ENCODE measurements at places on chromosomes 7 and 10. TPM values are rescaled to one million over a fixed set of nuclear protein-coding genes. Genes with fewer than 3 reads are reported as not detected.

DNA sequence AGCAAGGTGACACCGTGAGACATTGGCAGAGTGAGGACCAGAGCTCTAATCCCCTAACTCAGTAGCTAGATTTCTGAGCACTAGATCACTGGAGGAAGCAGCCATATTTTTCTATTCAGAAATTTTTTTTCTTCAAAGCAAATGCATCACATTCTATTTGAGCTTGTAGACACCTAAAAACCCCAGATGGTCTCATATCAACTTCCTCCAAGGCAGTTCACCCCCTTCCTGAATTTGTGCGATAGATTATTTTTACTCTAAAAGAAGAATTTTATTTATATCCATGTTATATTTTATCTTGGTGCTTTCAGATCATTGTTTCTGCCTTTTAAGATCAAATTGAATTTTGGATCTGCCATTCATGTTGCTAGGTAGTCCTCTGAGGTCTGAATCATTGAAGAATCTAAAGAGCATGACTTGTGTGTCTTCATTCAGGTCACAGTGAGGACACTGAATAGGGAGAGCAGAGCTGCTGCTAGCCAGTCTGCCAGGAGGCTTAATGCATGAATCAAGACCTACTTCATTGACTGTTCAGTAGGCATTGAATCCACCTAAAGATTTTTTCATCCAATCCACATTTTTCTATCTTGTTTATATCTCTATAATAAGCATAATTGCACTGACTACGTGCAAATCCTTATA lies 92.9 kb upstream of the LRRTM3 start:
- no peak for DNase-seq

DNA sequence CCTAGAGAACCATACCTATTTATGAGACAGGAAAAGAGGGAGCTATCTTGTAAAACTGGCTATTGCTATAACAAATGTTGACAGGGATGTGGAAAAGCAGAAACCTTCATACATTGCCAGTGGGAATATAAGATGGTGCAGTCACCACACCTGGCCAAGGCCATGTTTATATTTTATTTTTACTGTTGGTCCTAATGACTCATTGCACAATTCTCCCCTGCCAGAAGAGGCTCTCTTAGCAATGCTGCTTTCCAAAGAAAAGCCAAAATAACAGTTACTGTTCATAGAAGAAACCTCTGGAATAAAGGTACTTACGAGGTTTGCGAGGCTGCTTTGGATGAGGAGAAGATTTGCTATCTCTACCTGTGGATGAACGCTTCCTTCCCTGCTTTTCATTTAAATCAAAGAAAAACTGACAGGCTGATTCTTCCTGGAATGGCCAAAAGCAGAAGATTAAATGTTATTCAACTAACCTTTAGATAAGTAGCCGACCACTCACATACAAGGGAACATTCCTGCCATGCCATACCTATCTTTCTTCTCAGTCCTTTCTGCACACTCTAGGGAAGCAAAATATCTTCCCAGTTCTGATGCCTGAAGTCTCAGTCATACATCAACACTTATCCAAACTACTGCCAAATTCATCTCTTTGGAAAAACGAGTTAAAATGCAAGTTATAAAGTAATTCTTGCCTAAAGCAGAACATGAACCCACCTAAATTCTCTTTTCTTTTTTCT lies 16.3 kb upstream of the CHUK start:
- no peak for DNase-seq

DNA sequence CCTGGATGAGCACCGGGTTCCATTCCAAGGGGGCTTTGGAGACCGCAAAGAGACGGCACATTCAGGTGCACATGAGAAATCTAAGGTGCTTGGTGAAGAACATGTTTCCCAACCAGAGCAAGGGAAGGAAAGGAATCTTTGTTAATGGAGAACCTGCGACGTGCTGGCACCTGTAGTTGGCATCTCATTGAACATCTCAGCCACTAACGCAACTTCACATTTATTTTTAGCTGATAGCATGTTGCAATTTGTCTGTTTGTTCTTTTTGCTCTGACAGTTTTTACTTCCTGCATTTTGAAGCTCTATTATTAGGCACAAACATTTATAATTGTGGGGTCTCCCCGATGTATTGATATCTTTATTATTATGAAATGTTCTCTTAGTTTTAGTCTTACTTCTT lies 316.7 kb downstream of the TCERG1L start:
- peak; percentile 8 for DNase-seq

DNA sequence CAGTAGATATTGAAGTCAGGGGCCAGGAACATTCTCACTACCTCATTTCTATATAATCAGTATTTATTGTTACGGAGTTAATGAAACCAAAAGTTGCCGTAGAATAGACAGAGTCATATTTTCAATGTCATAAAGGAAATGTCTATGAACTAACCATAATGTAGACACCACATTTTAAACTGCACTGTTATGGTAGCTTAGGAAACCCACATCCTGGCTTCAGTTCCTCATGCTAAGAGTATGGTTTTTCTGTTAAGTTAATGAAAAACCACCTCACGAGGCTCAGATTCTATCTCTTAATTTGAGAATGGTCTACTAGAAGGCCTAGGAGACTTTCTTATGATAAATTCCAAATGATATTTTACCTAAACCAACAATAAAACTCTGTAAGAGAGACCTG lies 166.5 kb downstream of the TMEM26 start:
- peak; percentile 39 for DNase-seq

- no peak for DNase-seq
Measured at GRCh38 chr10:28012990-28013515, 14.2 kb upstream of the ODAD2 start.

DNA sequence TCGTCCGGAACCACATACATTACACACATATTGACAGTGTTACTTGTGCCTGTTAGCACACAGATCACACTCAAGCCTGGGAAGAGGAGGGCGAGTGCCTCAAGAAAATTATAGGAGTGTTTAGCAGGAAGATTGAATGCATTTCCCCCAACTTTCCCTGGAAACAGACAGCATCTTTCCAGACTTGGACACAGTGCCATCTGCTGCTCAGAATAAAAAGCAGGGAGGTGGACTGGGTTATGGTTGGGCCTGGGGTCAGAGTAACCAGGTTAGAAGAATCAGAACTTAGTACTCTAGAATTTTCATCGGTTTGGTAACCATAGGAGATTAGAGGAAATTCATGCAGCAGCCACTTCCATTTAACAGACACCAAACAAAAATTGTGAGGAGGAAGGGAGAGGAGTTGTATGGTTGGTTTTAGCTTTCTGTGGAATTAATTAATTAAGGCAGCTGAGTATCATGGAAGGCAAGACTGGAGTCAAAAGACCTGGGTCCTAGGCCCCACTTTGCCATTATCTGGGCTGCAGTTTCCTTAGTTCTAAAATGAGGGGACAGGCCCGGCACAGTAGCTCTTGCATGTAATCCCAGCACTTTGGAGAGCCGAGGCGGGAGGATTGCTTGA lies 43.4 kb upstream of the OPTN start:
- no peak for DNase-seq

DNA sequence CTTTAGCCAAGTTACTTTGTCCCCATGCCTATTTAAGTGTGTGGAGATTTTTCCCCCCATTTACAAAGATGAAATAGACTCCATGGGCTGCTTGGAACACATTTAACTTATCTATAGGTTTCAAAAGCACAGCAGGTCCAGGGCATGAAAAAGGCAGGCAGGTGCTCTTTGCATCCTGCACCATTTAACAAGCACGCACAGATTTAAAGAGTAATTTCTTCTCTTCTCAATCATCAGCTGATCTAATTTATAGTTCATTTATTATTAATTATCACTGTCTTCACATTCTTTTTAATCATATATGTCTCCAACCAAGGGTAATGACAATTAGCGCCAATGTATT lies 156.8 kb downstream of the CACNA2D1 start:
- DNase-seq: no peak

Gene CLDN4
- total RNA-seq: not detected

Gene TSPAN13
- total RNA-seq: 0.48 TPM

Gene MEST
- 0.55 TPM for total RNA-seq

Gene GRID2IP
- 0.15 TPM for total RNA-seq
